ENCODE measurements at places on chromosomes 13 and 19.

GRCh38 chr13:54536112-54536511 lies 1507.5 kb downstream of the OLFM4 start:
- no peak for DNase-seq

- DNase-seq: no peak
These were observed 842.7 kb upstream of the SLC10A2 start for GRCh38 chr13:103908911-103909310.

DNA sequence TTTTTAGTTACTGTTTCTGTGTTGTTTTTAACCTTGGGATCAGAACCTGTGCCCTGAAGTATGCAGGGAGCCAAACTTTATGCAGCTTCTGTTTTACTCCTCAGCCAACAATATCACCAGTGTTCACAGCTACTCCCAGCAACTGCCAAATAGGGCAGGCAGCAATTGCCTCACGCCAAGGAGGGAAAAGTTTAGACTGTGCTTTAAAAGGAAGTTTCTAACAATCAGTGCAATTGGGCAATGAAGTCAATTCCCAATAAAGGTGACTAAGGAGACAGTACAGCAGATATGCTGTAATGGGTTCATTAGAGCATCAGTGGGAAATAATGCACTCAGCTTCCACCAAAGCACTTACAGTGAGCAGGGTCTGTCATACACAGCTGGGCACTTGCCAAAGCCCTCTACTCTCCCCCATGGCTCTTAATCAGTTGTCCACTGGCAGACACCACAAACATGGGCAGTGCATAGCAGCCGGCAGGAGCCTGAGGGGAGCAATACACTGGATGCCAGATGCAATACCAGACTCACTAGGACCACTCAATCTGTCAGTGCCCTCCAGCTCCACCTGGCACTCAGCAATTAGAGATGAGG lies 19.3 kb downstream of the ENOX1 start:
- DNase-seq: no peak

DNA sequence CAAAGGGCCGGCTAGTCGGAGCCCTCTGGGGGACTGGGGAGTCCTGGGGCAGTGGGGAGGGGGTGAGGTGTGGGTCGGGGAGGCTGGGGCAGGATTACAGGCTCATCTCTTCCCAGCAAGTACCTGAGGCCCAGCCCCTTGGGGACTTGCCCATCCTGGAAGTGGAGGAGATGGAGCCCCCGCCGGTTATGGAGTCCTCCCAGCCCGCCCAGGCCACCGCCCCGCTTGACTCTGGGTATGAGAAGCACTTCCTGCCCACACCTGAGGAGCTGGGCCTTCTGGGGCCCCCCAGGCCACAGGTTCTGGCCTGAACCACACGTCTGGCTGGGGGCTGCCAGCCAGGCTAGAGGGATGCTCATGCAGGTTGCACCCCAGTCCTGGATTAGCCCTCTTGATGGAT lies 9.9 kb downstream of the PALM3 start:
- no peak for DNase-seq

DNA sequence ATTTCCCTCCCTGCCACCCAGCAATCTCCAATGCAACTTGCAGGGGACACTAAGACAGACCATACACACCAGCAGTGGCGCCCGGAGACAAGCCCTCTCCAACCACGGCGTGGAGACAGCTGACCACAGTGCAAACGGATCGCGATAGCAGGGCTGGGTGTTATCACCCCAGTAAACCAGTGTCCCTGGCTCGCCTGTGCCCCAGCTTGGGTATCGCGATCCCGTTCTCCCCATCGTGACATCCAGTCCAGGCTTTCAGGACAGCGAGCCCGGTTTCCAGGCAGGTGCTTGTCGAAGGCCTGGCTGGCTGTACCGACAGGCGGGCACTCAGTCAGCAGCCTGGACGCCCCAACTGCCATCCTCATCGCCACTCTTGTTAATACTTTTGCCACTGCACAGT lies 20.7 kb upstream of the NANOS2 start:
- no peak for DNase-seq

GRCh38 chr13:98678741-98679140 lies 73.7 kb downstream of the SLC15A1 start:
- DNase-seq: no peak

DNA sequence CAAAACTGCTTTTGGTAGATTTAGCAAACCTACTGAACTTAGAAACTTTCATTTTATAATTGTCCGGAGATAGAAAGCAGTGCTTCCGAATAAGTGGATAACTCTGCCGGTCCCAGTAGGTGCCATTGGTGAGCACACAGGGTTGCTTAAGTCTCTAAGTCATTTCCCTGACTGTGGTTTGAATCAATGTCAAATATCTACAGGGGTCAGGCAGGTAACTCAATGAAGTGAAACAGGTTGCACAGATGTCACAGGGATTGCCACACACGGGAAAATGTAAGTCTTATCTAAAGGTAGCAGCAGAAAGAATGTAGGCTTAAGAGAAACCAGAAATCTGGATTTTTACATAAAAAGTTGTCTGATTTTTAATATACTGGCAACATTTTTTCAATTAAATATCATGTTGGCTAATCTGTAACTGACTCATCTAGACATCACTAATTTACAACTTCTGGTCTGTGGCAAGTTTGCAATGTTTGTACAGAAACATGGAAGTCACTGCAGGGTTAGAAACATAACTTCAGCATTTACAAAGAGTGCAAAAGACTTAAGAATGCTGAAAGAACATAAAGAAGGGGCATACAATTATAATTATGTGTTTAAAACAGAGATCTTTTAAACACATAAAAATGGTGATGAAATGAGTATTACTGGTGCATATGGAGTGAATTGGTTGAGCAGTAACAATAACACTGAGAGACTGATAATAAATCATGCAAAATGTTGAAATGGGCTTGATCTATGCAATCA lies 14.3 kb upstream of the LRRC63 start:
- DNase-seq: no peak

DNA sequence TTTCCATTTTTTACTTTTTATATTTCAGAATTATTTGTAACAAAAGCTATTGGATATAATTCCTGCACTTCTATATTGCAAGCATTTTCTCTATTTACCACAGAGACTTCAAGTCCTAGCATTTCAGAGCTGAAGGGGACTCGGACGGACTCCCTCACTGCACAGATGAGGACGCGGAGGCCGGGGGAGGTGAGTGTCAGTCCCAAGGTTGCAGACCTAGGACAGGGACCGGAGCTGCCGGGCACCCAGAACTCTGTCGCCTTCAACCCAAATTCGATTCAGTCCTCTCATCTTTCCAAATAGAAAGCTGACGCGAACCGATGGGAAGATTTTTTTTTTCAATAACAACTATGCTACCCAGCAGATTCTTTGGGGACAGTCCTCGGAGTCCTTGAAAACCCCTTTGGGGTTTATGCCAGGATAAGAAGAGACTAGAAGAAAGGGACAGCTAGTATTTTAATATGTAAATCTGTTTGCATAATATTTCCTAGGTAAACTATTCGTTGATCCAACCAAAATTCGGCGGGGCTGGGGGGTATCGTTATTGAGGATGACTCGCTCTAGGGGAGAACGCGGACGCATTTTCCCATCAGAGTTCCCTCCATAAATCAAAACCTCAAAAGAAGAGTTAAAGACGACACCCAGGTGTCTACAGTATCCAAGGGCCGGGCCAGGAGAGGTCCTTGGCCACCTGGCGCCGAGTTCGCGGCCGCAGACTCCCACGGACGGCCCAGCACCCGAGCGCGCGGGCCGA lies 803 bp downstream of the FLT3 start:
- DNase-seq: no peak

DNA sequence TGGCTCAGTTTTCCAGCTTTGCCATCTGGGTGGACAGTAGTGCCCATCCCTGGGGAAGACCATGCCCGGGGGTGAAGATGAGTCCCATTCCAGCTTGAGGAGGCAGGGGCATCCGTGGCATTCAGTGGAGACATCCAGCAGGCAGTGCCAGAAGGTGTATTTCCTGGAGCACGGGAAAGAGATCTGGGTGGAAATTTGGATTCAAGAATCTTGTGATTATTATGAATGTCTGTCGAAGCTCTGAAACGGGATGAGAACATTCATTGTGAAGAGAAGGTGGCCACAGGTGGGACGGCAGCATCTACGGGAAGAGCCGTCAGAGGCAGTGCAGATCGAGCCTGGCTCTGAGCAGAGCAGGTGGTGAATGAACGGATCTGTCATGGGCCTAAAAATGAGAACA lies 167.3 kb upstream of the RNF113B start:
- no peak for DNase-seq

DNA sequence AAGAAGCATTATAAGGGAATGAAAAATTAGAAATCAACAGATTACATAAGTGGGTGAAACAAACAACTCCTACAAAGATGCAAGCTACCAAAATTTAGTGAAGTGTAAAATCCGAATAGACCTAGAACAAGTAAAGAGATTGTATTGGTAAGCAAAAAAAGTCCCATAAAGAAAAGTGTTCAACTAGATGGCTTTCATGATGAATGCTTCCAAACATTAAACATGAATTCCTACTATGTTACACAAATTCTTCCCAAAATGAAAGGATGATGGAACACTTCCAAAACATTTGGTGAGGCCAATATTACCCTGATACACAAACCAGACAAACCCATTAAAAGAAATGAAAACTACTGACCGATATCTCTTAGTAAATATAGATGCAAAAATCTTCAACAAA lies 139.0 kb downstream of the GPC5 start:
- no peak for DNase-seq

DNA sequence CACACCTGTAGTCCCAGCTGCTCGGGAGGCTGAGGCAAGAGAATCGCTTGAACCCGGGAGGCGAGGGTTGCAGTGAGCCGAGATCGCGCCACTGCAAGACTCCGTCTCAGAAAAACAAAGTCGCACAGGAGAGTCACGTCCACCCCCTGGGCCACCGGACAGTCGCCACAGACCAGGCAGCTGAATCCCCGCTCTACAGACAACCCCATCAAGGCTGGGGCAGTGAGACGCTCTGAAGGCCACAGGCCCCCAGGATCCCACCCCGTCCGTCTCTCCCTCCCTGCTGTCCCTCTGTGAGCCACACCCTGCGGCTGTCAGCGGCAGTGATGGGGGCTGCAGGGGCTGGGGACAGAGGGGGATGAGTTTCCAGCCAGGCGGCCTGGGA lies 15.5 kb upstream of the PTBP1 start:
- no peak for DNase-seq

- no peak for DNase-seq
These were observed 132.2 kb downstream of the NUFIP1 start for GRCh38 chr13:44857061-44857460.

DNA sequence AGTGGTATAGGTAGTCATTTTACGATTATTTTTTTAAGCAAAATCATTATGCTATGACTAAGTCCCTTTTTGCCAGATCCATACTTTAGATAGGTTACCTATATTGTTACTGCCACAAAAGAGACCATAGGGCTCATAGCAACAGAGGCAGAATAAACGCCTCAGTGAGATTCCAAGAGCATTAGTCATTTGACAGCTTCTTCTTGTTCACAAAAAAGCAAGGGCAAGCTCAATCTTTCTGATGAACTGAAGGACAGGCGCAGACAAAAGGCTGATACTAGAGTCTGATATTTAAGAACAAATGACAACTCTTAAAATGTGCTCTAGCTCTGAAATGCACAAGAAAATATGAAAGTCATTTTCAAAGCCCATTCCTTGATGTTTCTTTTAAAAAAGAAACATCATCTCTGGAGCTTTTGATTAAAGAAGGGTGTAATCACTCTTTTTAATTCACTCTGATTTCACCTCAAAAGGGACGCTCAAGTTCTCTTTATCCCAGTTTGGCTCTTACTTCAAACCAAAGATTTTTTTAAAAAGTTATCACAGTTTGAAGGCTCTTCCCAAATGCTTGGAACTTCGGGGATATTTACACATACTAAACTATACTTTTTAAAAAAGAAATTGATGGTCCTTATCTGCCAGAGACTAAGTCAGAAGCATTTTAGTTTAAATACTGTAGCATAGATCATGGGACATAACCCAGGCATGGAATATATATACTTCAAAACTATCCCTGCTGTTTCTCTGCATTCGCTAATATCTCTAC lies 187.2 kb downstream of the EFNB2 start:
- DNase-seq: no peak

DNA sequence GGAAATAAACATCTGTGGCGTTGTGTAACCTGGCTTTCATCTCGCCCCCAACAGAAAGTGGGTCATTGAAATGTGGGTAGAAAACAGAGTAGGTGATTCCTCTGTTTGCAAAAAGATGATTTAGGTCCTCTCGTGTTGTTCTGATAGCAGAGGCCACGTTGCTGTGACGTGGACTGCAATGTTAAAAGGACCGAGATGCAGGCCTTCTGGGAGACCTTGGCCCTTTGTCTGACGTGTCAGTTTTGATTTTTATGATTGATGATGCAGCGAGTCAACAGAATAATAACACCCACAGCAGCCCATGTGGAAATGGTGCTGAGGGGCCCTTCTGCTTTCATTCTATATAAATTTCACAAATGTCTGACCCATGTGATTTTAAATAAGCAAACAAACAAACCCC lies 68.9 kb downstream of the FGF9 start:
- DNase-seq: no peak

DNA sequence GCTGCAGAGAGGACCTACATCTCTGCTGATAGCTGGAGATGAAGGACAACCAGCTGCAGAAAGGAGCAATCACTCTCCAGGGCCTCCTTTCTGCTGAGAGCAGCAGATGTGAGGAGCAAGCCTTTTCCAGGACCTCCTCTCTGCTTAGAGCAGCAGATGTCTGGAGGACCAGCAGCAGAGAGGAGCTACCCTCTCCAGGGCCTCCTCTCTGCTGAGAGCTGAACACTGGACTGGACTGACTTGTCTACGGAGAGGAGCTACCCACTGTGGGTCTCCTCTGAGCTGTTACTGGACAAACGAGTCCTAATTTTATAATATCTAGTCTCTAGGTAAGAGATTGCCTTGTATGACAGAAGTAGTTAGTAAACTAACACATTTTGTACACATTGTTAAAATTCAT lies 40.8 kb upstream of the FLT1 start:
- DNase-seq: no peak

GRCh38 chr19:4454747-4455718 lies 2.6 kb downstream of the UBXN6 start:
- no peak for DNase-seq

DNA sequence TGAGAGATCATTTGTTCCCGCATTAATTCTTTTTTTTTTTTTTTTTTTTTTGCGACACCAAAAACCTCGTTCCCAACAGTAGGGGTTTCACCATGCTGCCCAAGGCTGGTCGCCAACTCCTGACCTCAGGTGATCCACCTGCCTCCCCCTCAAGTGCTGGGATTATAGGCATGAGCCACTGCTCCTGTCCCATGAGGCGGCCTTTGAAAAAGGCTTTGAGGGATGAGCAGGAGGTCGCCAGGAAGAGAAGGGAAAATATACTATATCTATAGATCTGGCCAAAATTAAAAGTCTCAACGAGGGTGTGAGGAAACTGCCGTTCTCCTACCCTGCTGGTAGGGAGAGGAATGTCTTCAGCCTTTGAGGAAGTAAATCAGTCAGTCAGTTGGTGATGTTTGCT lies 26.2 kb downstream of the ZNF473 start:
- no peak for DNase-seq

DNA sequence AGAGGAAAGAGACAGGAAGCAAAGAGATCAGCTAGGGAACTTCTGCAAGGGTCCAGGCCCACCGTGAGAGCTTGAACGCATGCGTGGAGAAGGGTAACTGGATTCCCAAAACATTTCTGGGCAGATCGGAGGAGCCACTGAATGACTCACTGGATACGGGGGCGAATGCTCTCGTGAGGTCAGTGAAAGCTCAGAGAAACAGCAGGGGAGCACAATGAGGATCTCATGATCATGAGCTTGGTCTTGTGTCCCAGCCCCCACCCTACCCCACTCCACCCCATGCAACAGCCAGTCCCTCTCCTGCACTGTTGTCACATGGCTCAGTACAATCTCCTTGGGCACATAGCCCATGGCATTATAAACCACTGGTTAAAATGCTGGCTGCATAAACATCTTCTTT lies 40.6 kb downstream of the DCLK1 start:
- no peak for DNase-seq

All from activated naive CD4-positive, alpha-beta T cell treated with Interleukin-2 at 50 U/mL for 16 hours (primary cell).